ENCODE measurements at places on chromosomes 7 and 10. TPM values are rescaled to one million over a fixed set of nuclear protein-coding genes. Genes with fewer than 3 reads are reported as not detected.

DNA sequence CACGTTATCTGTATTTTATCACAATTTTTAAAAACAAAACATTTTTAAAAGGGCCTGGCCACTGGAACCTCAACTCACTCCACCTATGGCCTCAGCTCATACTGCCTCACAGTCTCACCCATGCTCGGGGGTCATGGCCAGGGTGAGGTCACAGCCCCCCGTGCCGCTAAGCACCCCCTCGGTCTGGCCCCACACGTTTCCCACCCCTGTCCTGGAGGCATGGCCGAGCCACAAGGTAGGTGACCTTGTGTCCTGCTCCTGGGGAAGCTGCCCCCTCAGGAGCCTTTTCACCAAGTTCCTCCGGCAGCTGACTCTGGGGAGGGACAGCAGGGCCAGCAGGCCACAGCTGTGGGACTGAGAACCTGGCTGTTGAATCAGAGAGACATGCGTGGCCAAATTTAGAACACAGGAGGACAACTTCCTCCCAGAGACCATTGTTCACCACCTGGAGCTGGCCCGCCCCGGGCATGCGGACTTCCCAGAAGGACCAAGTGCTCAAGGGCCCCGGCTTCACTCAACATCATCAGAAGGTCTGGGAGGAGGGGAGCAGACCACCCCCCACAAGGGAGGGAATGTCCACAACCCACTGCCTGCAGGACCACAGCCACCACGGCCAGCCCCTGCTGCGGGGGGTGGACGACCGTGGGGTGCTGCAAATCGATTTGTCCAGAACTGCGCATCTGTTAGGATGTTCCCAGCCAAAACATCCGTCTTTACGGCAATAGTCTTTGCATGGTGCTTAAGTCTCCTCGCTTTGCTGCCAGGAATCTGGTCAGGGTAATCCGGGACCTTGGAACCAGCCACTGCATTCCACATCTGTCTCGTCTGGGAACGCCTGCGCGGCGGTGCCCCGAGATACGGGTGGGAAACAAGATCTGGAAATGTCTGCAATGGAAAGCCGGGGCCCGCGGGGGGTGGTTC, 48.6 kb upstream of the PDGFA start:
- DNase-seq, result no peak

GRCh38 chr10:71927159-71927558, 37.0 kb upstream of the CHST3 start:
- DNase-seq, result no peak

DNA sequence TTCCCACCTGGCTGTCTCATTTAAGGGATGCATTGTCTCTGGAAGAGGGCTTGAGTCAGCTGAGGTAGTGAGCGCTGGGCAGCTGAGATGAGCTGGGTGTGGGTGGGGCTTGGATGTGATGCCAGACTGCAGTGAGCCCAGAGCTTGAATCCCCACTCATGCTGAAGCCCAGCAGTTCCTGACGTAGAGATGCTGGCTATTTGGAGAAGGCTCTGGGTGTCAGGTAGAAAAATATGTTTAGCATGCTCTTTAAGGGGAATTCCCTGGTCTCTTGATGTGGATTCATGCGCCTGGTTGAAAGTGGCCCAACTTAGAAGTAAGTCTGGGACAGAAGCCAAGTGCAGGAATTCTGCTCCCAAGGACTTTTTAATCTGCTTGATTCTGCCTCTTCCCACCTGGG, 241.5 kb upstream of the IGFBP3 start:
- no peak for DNase-seq

- DNase-seq, result no peak
Observed at GRCh38 chr10:21737106-21737505, 203.1 kb downstream of the MLLT10 start.

DNA sequence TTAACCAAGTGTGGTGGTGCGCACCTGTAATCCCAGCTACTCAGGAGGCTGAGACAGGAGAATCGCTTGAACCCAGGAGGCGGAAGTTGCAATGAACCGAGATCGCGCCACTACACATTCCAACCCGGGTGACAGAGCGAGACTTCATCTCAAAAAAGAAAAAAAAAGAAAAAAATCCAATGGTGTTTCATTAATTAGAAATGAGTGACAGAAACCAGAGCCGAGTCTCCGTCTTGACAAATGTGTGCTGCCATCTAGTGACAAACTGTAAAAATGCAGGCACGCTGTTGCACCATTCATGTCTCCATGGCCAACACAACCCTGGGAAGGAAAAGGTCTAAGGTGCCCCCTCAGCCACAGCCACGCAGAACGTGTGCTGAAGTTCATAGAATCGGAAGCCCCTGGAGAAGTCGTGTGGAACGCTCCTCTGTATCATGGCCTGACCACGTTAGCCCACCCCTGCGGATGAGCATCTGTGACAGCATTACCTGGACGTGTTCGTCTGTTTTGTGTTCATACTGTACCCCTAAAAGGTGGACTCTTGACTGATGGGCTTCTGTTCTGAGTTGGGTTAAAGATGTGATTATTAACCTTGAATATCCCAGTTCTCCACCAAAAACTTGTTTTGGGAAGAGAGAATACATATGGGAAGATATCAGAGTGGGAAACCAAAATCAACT, 94.9 kb downstream of the LYZL2 start:
- DNase-seq, result no peak

- no peak for DNase-seq
Observed at GRCh38 chr10:79182781-79183467, 114.2 kb downstream of the ZMIZ1 start.

DNA sequence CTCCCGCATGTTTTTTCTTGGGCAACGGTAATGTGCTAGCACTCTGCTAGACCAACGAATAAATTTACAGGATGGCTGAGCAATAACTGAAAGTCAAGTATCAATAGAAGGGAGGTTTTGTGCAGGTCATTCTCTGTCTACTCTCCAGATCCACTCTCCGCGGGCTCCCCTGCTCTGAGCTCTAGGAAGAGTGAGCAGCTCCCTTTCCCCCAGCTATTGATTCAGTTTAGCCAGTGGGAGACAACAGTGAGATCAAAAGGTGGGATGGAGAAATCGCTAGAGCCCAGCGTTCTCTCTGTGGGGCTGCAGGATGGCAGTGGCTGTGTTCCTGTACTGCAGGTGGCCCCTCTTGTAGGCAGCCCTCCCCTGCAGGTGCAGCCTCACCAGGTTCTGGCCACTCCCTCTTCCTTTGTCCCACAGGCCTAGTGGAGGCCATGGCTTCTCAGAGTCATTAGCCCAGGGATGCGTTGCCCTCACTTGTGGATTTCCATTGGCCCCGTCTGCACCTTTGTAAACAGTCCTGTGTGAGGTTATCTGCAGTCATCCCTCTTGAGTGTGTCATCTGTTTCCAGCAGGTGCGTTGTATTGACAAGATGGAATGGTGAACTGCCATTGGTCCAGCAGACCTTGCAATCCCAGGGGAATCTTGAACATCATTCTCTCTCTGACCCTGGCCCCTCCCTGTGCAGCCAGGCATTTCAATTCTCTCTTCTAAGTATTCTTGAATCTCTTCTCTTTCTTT, 11.1 kb downstream of the MSRB2 start:
- no peak for DNase-seq

GRCh38 chr10:95660283-95660682, 3.8 kb upstream of the ALDH18A1 start:
- DNase-seq, result no peak

- DNase-seq, result no peak
Observed at GRCh38 chr7:112248598-112248997, 42.1 kb downstream of the ZNF277 start.

GRCh38 chr7:30028749-30029635, 780 bp downstream of the PLEKHA8 start:
- no peak for DNase-seq

- no peak for DNase-seq
Observed at GRCh38 chr10:90418869-90419652, 438.8 kb downstream of the HTR7 start.

- DNase-seq, result no peak
Observed at GRCh38 chr10:117551330-117552155, 9.0 kb downstream of the EMX2 start.

GRCh38 chr10:24419066-24419465, 210.1 kb downstream of the KIAA1217 start:
- no peak for DNase-seq

DNA sequence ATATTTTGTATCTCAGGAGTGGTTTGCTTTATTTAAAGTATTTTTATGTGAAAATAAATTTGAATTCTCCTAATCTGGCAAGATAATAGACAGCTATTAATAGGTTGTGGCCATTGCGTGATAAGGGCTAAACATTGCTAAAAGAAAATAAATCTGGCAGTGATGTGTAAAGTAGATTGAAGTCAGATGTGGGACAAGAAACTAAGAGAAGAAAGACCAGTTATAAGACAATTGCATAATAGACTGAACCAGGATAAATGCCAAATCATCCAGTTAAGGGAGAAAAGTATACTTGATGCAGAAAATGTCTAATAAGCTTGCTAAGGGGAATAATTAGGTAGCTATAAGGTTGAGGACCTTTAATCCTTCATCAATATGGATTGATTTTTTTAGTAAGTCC, 197.5 kb upstream of the CSTF2T start:
- DNase-seq, result no peak

DNA sequence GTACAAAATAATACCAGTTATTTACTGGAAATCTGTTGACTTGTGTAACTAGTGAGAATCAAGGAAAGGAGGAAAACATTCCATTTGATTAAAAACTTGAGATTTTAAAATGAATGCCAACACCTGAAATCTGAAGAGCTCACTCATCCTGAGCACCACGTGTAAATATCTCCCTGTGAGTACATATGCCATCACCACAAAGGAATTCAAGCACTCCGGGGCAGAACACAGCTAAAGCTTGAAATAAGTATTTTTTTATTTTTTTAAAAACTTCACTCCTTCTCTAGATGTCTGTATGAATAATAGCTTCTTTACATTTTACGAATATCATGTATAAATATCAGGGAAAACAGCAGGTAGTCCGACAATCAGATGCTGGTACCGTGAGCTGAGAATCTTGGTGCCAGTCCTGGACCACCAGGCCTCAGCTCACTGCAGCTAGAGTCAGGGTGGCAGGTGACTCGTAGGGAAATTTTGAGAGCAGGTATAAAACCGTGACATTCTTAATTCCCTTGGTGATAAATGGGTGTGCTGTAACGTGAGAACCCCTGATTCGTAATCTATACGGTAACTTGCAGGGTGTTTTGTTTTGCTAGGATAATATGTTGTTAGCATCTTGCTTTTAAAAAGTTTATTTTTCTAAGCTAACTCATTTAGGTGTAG, 12.7 kb downstream of the LMTK2 start:
- no peak for DNase-seq

MET gene
- total RNA-seq, result 9.2 TPM

IL6 gene
- 5.8 TPM for total RNA-seq

PNLIP gene
- not detected for total RNA-seq

DPYSL4 gene
- 55.4 TPM for total RNA-seq

CACNA2D1 gene
- total RNA-seq, result 87.3 TPM

NEURL1 gene
- 0.54 TPM for total RNA-seq

SLC25A28 gene
- 24.8 TPM for total RNA-seq
